ENCODE measurements at places on chromosomes 4 and X.
A peak's percentile ranks its signal among the peaks of the same experiment; 100 is the strongest.

DNA sequence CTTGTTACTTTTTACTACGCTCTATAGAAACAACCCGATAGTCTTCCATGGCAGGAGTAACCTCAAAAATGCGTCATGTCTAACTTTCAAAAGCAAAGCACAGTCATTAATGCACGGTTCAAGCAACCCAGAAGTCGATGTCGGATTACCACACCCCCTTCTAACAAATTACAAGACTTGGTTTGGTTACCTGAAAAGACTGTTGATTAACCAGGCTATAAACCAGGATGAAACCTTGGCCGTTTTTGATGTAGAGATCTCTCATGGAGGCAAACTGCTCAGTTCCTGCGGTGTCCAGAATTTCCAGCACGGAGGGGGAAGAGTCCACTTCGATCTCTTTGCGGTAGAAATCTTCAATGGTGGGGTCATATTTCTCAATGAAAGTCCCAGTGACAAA lies 2.4 kb downstream of the RAP2C start:
- H3K27me3 ChIP-seq: no peaks in the 10 kb centered on the region
- H3K4me1 ChIP-seq: no peaks in the 10 kb centered on the region
- H3K27ac ChIP-seq: peak overlapping the region; percentile 98

- DNase-seq: no peak
- no peak overlapping the region for H3K27ac ChIP-seq
- H3K27me3 ChIP-seq: no peaks in the 10 kb centered on the region
- H3K4me1 ChIP-seq: no peaks in the 10 kb centered on the region
- H3K36me3 ChIP-seq: no peaks in the 10 kb centered on the region
- H3K4me3 ChIP-seq: no peak overlapping the region
Observed at GRCh38 chr4:166324321-166324720, 451.3 kb downstream of the TLL1 start.

GRCh38 chr4:84496706-84497503 lies 2.2 kb downstream of the NKX6-1 start:
- peak overlapping the region; percentile 71 for H3K4me3 ChIP-seq
- peaks cover 13% of the 10 kb centered on the region for H3K4me1 ChIP-seq
- no peaks in the 10 kb centered on the region for H3K36me3 ChIP-seq

DNA sequence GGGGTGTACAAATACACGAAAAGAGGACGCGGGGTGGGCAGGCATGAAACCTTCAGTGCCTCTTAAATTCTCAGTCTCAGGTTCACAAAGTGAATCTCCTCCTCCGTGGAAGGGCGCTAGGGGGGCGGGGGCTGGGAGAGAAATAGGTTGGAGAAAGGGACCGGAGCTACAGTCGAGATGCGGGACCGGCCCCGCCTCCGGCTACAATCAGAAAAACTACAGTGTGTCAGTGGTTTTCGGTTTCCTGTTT lies 3.4 kb downstream of the MAML3 start:
- H3K36me3 ChIP-seq: no peaks in the 10 kb centered on the region
- DNase-seq: peak; percentile 57
- H3K4me3 ChIP-seq: peak overlapping the region; percentile 84

DNA sequence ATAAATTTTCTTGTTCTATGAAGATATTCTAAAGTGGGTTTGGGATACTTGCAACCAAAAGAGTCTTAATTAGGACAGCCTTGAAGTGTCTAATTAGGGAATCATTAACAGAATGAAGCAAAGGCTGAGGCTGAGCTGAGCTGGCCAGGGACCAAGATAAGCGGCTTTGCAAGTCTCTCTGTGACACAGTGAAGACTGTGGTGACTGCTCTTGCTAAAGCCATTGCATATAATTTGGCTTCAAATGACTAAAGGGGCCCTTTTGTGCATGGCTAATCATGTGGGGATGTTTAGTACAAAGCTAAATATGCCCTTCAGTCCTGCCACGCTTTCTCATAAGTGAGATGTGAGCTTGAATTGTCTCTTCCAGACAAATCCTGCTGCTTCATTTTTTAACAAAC lies 31.2 kb upstream of the GYPA start:
- no peaks in the 10 kb centered on the region for H3K27me3 ChIP-seq
- no peak overlapping the region for H3K27ac ChIP-seq
- H3K36me3 ChIP-seq: no peaks in the 10 kb centered on the region
- no peak for DNase-seq
- H3K4me1 ChIP-seq: no peaks in the 10 kb centered on the region

GRCh38 chrX:128897621-128898020 lies 625.7 kb downstream of the SMARCA1 start:
- H3K4me1 ChIP-seq: no peaks in the 10 kb centered on the region
- H3K36me3 ChIP-seq: no peaks in the 10 kb centered on the region
- no peak for DNase-seq
- no peaks in the 10 kb centered on the region for H3K27me3 ChIP-seq
- no peak overlapping the region for H3K27ac ChIP-seq
- no peak overlapping the region for H3K4me3 ChIP-seq

DNA sequence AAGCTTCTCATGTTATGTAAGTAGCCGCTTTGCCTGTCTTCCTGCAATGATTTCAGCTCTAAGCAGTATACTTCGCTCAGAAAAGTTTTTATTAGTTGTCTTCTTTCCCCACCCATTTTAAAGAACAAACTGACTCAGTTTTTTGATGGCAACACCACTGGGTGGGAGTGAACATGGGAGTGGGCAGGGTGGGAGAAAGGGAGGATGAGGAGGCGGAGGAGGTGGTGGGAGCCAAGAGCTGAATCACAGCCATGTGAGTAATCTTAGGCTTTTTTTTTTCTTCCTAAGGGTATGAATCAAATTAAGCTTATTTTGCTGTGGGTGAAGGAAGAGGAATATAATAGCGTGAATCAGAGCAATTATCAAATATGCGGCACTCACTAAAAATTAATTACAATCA lies 574.3 kb upstream of the DIPK2B start:
- no peaks in the 10 kb centered on the region for H3K27me3 ChIP-seq
- H3K4me1 ChIP-seq: no peaks in the 10 kb centered on the region
- no peaks in the 10 kb centered on the region for H3K36me3 ChIP-seq
- peak overlapping the region; percentile 43 for H3K27ac ChIP-seq

DNA sequence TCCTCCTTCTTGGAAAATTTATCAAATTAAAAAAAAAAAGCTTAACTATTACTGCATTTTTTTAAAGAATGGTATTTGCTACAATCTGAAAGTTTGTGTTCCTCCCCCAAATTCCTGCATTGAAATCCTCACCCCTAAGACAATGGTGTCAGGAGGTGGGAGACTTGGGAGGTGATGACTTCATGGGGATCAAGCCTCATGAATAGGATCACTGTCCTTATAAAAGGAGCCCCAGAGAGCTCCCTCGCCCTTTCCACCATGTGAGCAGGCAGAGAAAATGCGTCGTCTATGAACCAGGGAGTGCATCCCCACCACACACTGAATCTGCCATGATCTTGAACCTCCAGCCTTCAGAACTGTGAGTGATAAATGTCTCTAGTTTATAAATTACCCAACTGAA lies 38.0 kb downstream of the DHRSX start:
- H3K27me3 ChIP-seq: no peaks in the 10 kb centered on the region
- H3K4me1 ChIP-seq: no peaks in the 10 kb centered on the region
- H3K4me3 ChIP-seq: no peak overlapping the region
- DNase-seq: no peak
- H3K27ac ChIP-seq: no peak overlapping the region

DNA sequence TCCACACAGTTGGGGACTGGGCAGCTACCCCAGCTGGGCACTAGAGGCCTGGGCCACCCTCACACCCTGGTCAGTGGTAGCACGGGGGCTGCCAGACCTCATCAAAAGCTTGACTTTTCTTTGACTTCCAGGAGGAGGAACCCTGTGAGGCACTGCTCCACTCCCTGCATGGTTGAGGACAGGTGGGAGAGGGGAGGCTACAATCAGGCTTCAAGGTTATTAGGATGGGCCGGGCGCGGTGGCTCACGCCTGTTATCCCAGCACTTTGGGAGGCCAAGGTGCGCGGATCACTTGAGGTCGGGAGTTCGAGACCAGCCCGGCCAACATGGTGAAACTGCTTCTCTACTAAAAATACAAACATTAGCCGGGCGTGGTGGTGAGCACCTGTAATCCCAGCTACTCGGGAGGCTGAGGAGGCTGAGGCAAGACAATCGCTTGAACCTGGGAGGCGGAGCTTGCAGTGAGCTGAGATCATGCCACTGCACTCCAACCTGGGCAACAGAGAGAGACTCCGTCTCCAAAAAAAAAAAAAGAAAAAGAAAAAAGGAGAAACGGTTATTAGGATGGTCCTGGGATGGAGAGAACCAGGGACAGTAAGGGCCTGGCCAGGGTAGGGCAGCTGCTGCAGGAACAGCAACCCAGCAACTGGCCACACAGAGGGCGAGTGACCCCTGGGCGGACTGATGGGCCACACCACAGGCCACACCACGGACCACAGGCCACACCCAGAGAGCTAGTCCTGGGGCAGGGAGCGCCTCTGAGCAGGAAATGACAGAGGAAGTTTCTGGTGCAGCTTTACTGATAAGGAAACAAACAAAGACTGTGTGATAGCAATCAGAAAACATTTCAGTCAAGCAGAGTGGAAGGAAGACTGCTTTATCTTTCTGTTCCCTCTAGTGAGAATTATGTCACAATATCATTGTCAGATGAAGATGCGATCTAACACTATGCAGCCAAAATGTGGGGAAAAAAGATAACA lies 20.5 kb upstream of the OPN1LW start:
- H3K4me1 ChIP-seq: no peaks in the 10 kb centered on the region
- no peak overlapping the region for H3K27ac ChIP-seq
- no peaks in the 10 kb centered on the region for H3K27me3 ChIP-seq

GRCh38 chrX:24219320-24219719 lies 69.8 kb downstream of the ZFX start:
- H3K27ac ChIP-seq: no peak overlapping the region
- no peaks in the 10 kb centered on the region for H3K4me1 ChIP-seq
- DNase-seq: no peak
- H3K36me3 ChIP-seq: no peaks in the 10 kb centered on the region
- H3K27me3 ChIP-seq: no peaks in the 10 kb centered on the region
- no peak overlapping the region for H3K4me3 ChIP-seq

All from esophagus squamous epithelium (tissue), 5 donors.